ENCODE measurements at places on chromosomes 3 and 15.
A peak's percentile ranks its signal among the peaks of the same experiment; 100 is the strongest.

DNA sequence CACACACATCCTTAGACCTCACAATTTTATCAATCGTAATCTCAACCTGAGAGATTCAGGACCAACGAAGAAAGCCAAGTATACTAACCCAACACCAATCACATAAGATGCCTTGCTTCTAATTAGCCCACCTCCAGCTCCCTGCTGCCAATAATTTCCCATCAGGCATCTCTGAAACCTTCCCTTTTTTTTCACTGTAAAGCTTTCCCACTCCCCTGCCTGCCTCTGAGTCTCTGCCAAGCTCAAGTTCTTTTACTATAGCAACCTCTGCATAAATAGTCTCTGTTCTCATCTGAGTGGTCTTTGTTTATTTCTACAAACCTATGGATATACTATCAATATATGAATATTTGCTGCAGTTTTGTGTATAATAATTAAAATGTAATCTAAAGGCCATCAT lies 86.5 kb downstream of the PIK3CB start:
- H3K27ac ChIP-seq, result no peak overlapping the region
- no peak overlapping the region for H3K4me3 ChIP-seq
- H3K27me3 ChIP-seq, result no peaks in the 10 kb centered on the region

GRCh38 chr15:51754267-51754666 lies 2.9 kb downstream of the TMOD2 start:
- no peak overlapping the region for H3K4me3 ChIP-seq
- no peak for DNase-seq
- H3K4me1 ChIP-seq, result peaks cover 4% of the 10 kb centered on the region
- H3K27me3 ChIP-seq, result peaks cover 58% of the 10 kb centered on the region
- no peaks in the 10 kb centered on the region for H3K36me3 ChIP-seq

DNA sequence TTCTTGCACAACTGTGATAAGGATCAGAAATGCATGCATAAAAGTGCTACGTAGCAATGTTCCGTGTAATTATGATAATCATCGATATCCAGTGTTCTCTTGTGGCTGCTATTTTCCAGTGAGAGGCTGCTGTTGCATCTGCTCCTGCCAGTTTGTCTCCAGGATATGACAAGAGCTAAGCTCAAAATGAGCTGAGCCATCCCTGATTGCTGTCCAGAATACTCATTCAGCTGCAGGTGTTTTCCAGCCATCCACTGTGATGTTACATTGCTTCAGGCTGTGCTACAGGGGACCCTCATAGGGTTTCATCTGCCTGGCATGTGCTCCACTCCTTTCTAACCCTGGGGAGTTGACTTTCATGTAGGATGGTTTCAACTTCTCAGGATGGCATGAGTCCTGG lies 976.0 kb downstream of the ROBO1 start:
- no peaks in the 10 kb centered on the region for H3K27me3 ChIP-seq
- peaks cover 3% of the 10 kb centered on the region for H3K4me1 ChIP-seq
- peak overlapping the region; percentile 27 for H3K27ac ChIP-seq
- no peak for DNase-seq
- H3K4me3 ChIP-seq, result no peak overlapping the region

GRCh38 chr3:105965384-105965783 lies 96.6 kb upstream of the CBLB start:
- no peak overlapping the region for H3K27ac ChIP-seq
